ENCODE measurements at places on chromosomes 3 and 15.

GRCh38 chr15:63403254-63403945 lies 21.8 kb upstream of the CA12 start:
- DNase-seq = no peak

GRCh38 chr3:64561325-64561843 lies 126.4 kb downstream of the ADAMTS9 start:
- DNase-seq = no peak

DNA sequence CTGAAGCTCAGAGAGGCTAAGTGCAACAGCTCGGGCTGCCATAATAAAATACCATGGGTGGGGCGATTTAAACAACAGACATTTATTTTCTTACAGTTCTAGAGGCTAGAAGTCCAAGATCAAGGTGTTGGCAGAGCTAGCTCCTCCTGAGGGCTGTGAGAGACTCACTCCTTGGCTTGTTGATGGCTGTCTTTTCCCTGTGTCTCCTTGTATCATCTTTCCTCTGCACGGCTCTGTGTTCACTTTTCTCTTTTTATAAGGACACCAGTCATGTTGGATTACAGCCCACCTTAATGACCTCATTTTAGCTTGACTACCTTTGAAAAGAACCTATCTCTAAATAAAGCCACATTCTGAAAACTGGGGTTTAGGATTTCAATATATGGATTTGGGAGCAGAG lies 129.7 kb downstream of the RPL22L1 start:
- DNase-seq = no peak

- DNase-seq = no peak
Measured at GRCh38 chr15:40263024-40263754, 19.7 kb downstream of the ANKRD63 start.

- no peak for DNase-seq
Measured at GRCh38 chr3:55094676-55095075, 166.8 kb upstream of the LRTM1 start.

- DNase-seq = no peak
Measured at GRCh38 chr3:112362221-112362620, 29.3 kb downstream of the CD200 start.

DNA sequence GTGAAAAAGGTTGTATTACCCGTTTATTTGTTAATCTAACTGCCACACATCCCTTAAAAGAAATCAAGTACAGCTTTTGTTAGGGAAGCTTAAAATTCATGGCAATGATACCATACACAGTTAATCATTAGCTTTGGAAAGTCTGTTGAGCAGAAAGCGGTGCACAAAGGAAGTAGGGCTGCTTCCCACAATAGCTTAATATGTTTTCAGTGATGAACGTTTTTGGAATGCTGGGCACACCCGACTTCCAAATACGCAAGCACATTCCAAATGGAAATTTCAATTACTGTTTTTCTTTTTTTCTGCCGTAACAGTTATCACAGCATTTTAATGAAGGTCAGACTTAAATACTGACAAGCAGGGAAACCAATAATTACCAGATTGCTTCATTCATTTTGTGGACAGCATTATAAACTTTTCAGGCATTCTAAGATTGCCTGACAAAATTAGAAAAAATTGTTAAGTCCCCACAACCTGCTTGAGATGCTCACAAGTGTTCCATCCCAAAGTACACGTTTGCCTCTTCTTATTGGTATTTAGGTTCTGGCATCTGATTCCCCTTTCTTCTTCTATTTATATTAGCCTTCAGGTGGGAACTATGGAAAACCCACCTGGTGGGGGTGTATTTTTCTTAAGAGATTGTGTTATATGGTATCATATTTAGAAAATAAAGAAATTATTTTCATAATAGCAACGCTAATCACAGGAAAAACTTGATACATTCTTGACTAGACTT lies 1.1 kb upstream of the ECT2 start:
- no peak for DNase-seq

- DNase-seq = peak; percentile 19
Measured at GRCh38 chr3:39541917-39542329, 74.4 kb downstream of the MOBP start.

GRCh38 chr15:98070137-98070536 lies 109.6 kb downstream of the ARRDC4 start:
- DNase-seq = no peak

- no peak for DNase-seq
Measured at GRCh38 chr15:101148166-101148880, 103.5 kb downstream of the CHSY1 start.

DNA sequence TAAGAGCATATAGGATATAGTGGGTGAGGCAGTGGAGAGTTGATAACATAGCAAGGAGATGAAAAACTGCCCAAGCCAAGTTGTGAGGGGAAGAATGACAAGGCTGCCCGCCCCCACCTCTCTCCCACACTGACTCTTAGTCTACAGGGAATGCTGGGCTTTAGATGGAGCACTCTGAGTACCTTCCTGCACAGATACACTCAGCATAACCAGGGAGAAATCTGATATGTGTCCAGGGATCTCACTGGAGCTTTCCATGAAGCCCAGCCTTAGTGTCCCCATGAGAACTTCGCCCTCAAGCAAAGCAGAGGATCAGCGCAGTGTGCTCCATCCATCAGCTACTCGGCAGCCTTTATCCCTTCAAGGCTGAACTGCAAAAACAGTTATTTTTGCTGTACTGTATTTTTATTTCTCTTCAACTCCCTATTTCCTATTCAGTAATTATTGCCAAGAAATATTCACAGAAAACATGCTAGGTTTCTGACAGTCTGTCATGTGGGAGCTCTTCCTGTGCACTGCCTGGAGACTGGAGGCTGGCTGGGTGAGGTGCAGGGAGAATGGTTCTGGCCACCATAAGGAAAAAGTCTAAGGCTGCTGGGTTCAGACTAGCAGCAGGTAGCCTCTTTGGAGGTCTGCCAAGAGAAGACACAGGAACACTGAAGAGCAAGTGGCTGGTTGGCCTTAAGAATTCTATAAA lies 475.2 kb upstream of the PPP2R3A start:
- DNase-seq = no peak

DNA sequence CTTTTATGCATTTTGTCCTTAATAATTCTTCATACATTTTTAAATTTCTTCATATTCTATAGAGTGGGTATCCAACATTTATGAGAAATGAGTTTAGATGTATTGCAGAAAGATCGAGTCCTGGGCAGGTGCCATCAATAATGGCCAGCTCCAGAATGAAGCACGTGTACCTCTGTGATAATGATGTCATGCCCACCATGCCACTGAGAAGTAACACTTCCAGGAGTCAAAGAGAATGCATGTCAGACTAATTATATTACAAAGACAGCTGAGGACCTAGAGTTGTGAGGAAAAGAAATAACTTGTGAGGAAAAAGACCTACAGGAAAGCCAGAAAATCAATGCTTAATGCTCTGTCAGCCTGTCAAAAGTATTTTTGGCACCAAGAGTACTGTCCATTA lies 157.4 kb upstream of the P2RY1 start:
- DNase-seq = no peak
